H9 (cell line): ENCODE measurements at places on chromosomes 4 and X. TPM values are rescaled to one million over a fixed set of nuclear protein-coding genes. Genes with fewer than 3 reads are reported as not detected.
A peak's percentile ranks its signal among the peaks of the same experiment; 100 is the strongest.

GRCh38 chr4:138871555-138871875, 144.1 kb upstream of the NOCT start:
- no peak for DNase-seq
- no peaks in the 10 kb centered on the region; the same call in 1 of the 2 replicates for H3K27me3 ChIP-seq
- H3K27ac ChIP-seq, result no peak overlapping the region
- no peak overlapping the region for H3K4me3 ChIP-seq
- H3K4me1 ChIP-seq, result no peaks in the 10 kb centered on the region; the same call in 1 of the 2 replicates

DNA sequence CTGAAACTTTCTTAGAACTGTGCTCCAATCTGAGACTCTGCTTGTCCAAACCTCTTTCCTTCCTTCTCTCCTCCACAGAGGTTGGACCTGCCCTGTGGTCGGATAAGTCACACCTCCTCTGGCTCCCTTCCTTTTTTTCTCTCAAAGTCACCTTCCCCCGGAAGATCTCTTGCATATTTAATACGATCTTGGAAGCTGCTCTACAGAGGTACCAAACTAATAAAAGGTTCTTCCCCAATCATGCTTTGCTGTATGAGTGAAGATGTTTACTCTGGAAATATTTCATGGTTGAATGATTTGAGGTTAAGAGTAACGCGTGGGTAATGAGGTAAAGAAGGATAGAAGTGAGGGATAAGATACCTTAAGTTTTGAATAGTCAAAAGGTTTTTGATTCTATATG, 166.0 kb downstream of the ATG4A start:
- H3K4me3 ChIP-seq, result no peak overlapping the region
- peaks cover 9% of the 10 kb centered on the region for H3K36me3 ChIP-seq
- no peak overlapping the region for H3K27ac ChIP-seq

DNA sequence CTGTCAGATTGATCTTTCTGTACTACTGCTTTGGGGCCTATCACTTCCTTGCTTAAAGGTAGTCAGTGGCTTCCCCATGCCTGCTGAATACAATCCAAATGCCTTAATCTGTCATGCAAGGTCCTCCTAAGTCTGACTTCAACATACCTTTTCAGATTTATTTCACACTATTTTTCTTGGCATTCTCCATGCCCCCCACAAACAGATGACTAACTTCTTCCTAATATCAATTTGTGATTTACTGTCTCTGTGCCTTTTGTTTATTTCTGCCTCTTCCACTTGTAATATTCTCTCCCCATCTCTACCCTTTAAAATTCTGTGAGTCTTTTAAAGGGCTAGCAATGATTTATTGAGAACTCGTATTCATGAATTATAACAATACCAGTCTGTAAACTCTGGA, 41.8 kb downstream of the OCRL start:
- H3K36me3 ChIP-seq, result peaks cover 38% of the 10 kb centered on the region
- no peaks in the 10 kb centered on the region for H3K27me3 ChIP-seq
- no peak for DNase-seq
- H3K4me3 ChIP-seq, result no peak overlapping the region

GRCh38 chrX:16479206-16479869, 170.6 kb upstream of the S100G start:
- H3K27ac ChIP-seq, result no peak overlapping the region
- no peak overlapping the region for H3K4me3 ChIP-seq
- DNase-seq, result no peak
- peaks cover 15% of the 10 kb centered on the region; the same call in 1 of the 2 replicates for H3K4me1 ChIP-seq
- peaks cover 11% of the 10 kb centered on the region for H3K36me3 ChIP-seq

DNA sequence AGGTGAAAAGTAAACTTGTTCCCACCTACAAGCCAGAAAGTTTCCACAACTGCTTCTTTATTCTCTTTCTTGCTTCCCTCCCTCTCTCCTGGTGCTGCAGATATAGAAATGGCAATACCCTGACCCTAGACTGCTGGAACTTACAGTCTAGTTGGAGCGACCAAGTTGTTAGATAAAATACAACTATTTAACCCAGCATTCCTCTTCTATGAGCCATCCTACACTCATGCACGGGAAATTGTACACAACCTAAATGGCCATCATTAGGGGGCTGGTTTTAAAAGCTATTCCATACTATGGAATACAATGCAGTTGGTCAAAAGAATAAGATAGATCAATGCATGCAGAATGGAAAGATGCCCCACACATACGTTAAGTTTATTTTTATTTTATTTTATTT, 41.1 kb downstream of the PJA1 start:
- no peak overlapping the region for H3K27ac ChIP-seq
- DNase-seq, result no peak
- no peaks in the 10 kb centered on the region for H3K36me3 ChIP-seq

DNA sequence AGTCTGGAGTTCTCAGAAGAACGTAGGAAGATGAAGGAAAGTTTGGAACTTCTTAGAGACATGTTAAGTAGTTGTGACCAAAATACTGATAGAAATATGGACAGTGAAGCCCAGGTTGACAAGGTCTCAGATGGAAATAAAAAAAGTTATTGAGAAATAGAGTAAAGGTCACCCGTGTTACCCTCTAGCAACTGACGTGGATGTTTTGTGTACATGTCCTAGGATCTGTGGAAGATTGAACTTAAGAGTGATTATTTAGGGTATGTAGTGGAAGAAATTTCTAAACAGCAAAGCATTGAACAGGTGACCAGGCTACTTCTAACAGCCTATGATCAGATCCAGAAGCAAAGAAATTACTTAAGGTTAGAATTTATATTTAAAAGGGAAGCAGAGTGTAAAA, 1020.4 kb downstream of the FSTL5 start:
- H3K4me3 ChIP-seq, result no peak overlapping the region
- no peak for DNase-seq
- no peak overlapping the region for H3K27ac ChIP-seq
- no peaks in the 10 kb centered on the region for H3K4me1 ChIP-seq
- no peaks in the 10 kb centered on the region for H3K36me3 ChIP-seq

DNA sequence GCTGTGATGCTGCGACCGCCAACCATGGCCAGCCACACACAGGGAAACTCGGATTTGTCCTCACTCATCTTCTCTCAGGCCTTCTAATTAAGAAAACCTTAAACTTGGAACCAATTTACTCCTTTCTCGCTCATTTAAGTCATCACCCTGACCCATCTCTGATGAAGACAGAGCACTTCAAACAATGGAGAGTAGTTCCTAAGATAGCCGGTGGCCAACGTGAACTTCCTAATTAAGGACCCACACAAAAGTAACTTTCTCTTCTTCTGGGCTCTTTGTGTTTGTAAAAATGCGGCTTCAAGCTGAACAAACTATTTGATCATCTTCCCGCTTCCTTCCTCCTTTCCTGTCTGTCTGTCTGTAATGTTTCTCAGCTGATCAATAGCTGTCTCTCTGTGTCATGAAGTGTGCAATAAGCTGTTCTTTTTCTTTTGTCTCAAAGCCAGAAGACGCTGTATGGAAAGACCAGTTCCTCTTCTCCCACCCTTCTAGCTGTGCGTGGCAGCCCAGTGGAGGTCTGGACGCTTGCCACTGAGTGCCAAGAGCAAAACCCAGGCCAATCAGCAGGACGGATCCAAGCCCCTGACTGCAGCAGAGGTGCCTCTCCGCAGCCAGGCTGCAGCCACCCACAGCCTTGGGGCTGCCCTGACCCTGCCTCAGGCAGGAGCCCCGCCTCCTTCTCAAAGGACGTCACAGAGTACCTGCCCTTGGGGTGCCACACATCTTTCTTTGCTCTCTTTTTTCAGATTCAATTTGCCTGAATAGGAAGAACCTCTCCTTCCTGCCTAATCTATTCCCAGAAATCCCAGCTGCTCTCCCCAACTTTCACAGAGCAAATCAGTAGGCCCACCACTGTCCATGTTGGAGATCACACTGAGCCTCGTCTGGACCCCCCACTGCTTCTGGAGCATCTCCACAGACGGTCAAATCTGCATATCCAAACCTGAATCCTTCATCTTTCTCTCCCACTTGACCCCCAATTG, 59.3 kb downstream of the MAML3 start:
- H3K36me3 ChIP-seq, result no peaks in the 10 kb centered on the region
- peaks cover 22% of the 10 kb centered on the region; the same call in 1 of the 2 replicates for H3K4me1 ChIP-seq
- peak; percentile 78 for DNase-seq

GRCh38 chr4:150206265-150206664, 128.0 kb downstream of the DCLK2 start:
- H3K27me3 ChIP-seq, result no peaks in the 10 kb centered on the region
- no peak for DNase-seq
- H3K4me3 ChIP-seq, result no peak overlapping the region
- no peaks in the 10 kb centered on the region for H3K36me3 ChIP-seq

DNA sequence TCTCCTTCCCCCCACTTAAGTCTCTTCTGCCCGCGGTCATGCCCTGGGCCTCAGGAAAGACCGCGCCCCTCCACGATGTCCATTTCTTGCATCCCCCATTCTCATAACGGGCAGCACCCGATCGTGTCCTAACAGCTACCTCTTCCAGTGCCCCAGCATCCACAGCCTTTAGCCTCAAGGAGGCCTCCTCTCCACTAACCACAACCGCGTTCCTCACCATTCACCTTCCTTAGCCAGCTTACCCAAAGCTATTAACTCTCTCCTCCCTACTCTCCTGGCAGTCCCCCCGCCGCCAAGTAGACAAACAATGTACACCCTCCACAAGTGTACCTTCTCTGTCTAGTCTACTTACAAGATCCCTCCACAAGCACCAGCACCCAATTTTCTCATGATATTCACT, 58.6 kb upstream of the PAGE5 start:
- no peaks in the 10 kb centered on the region for H3K27me3 ChIP-seq
- H3K27ac ChIP-seq, result no peak overlapping the region
- peak; percentile 28 for DNase-seq
- peaks cover 14% of the 10 kb centered on the region for H3K36me3 ChIP-seq
- no peaks in the 10 kb centered on the region for H3K4me1 ChIP-seq
- H3K4me3 ChIP-seq, result peak overlapping the region; percentile 89

DNA sequence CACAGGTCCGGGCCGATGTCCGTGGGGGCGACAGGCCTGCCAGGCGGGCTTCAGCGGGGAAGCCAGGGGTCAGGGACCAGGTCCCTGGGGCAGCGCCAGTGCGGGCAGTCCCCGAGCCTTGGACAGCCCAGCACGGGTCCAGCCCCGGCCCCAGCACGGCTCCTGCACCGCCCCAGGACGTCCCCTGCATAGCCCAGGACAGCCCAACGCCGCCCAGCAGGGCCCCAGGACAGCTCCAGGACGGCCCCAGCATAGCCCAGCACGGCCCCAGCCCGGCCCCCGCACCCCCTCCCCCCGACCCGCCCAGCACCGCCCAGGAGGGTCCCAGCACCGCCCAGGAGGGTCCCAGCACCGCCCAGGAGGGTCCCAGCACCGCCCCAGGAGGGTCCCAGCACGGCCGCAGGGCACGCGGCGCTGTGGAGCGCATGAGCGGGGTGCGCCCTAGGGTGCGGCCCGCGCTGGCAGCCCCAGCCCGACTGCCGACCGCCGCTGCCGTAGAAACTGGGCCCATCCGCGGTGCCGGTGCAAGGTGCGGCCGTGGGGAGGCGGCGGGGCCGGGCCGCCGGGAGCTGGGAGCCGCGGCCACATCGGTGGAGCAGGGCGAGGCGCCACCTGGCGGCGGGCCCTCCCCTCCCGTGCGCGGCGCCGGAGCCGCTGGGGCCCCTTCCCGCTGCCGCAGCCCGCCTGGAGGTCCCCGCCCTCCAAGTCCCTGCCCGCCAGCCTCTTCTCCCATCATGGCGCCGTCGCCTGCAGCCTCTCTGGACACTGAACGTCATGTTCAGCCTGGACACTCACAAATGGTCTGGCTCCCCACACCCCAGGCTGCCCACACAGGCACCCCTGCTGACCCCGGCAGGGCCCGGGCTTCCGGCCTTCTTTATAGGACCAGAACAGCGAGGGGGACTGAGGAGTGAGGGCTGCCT, 106.8 kb upstream of the NKX1-1 start:
- H3K4me1 ChIP-seq, result no peaks in the 10 kb centered on the region
- no peaks in the 10 kb centered on the region for H3K27me3 ChIP-seq
- H3K36me3 ChIP-seq, result no peaks in the 10 kb centered on the region; the same call in 1 of the 2 replicates

DNA sequence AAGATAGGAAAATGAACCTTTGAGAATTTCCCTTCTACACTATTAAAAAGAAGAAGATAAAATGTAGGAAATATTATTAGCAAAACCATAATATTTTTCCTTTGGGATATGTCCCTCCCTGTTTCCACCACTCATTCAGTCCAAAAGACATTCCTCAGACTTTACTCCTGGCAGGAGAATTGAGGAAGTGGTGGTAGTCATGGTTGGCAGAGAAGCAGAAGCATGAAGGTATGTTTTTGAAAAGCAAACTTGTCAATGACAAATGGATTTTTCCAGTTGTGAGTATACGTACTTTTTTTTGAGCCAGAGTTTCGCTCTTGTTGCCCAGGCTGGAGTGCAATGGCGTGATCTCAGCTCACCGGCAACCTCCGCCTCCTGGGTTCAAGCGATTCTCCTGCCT, 13.7 kb downstream of the STAG2 start:
- no peaks in the 10 kb centered on the region for H3K27me3 ChIP-seq
- no peaks in the 10 kb centered on the region for H3K4me1 ChIP-seq
- no peak overlapping the region for H3K4me3 ChIP-seq
- no peak overlapping the region for H3K27ac ChIP-seq

- H3K4me3 ChIP-seq, result no peak overlapping the region
- no peaks in the 10 kb centered on the region for H3K36me3 ChIP-seq
- H3K27me3 ChIP-seq, result no peaks in the 10 kb centered on the region; the same call in 1 of the 2 replicates
- no peak for DNase-seq
- no peaks in the 10 kb centered on the region for H3K4me1 ChIP-seq
Observed at GRCh38 chr4:54167508-54167907, 61.6 kb upstream of the PDGFRA start.

DNA sequence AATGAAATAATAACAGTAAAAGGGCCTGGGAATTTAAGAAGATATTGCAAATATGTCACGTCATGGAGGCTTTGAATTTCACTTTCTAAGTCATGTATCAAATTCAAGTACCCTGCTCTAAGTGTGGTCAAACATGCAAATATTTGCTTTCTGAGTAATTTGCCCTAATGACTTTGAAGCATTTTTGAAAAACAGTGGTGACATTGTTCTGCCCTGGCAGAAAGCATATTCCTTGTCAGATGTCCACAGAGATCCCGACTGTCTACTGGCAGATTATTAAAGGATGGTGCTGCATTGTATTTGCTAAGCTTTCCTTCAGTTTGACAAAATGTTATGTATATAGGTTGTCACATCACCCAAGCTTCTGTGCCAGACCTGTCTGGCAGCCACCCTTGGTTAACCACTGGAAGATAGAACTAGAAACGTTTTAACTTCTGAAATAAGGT, 92.5 kb downstream of the ANK2 start:
- H3K27me3 ChIP-seq, result no peaks in the 10 kb centered on the region
- no peaks in the 10 kb centered on the region for H3K36me3 ChIP-seq
- H3K4me1 ChIP-seq, result peaks cover 7% of the 10 kb centered on the region
- H3K27ac ChIP-seq, result no peak overlapping the region

- H3K27ac ChIP-seq, result no peak overlapping the region
- 0 out of 3 replicates have a peak overlapping the region, but pooled peaks have one; percentile 33 for H3K4me3 ChIP-seq
- DNase-seq, result no peak
- no peaks in the 10 kb centered on the region; the same call in 2 of the 3 replicates for H3K36me3 ChIP-seq
- H3K27me3 ChIP-seq, result no peaks in the 10 kb centered on the region
- no peaks in the 10 kb centered on the region; the same call in 1 of the 2 replicates for H3K4me1 ChIP-seq
Observed at GRCh38 chr4:112340023-112340422, 42.9 kb downstream of the ALPK1 start.

Gene NXF3
- total RNA-seq, result not detected in 2 replicates

Gene GASK1B
- not detected in 2 replicates for total RNA-seq

Gene PFKFB1
- 0.31 and 0.55 TPM in 2 replicates for total RNA-seq

Gene CLNK
- total RNA-seq, result not detected in 2 replicates

Gene VCX
- total RNA-seq, result not detected in 2 replicates

Gene F8A3
- 5.6 and 6.1 TPM in 2 replicates for total RNA-seq
